Spinal cord (tissue), 10 donors: ENCODE measurements at places on chromosomes 1 and 21. TPM values are rescaled to one million over a fixed set of nuclear protein-coding genes. Genes with fewer than 3 reads are reported as not detected.

DNA sequence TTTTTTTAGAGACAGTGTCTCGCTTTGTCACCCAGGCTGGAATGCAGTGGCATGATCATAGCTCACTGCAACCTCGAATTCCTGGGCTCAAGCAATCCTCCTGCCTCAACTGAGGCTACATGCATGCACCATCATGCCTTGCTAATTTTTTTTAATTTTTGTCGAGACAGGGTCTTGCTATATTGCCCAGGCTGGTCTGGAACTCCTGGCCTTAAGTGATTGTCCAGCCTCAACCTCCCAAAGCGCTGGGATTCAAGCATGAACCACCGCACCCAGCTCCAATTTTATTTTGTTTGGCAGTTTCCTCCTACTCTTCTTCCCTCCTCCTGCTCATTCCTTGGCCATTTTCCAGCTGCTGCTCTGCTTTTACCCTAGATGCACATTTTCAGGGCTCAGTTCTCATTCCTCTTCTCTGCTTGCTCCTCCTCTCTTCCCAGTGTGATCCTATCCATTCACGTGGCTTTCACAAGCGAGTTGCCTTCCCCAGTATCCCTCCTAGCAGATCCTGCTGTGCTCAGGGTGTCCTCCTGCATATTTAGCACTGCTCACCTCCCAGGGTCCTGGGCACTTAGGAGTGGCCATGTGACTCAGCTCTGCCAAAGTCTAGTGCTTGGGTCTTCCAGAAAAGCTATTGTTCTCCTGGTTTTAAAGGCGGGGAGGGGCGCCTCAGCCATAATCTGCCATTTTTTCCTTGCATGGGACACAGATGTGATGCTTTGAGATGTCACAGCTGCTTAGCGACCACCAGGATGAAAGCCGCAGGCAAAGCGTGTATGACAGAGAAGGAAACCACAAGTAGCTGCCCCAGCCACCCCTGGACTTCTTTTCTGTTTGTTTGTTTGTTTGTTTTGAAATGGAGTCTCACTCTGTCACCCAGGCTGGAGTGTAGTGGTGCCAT, 33.7 kb downstream of the PSEN2 start:
- no peaks in the 10 kb centered on the region for H3K27me3 ChIP-seq
- H3K4me1 ChIP-seq: no peaks in the 10 kb centered on the region
- no peak overlapping the region for H3K27ac ChIP-seq

GRCh38 chr1:102790997-102791396, 317.3 kb downstream of the COL11A1 start:
- peak; percentile 49 for DNase-seq
- H3K27me3 ChIP-seq: no peaks in the 10 kb centered on the region
- H3K4me3 ChIP-seq: no peak overlapping the region
- no peaks in the 10 kb centered on the region for H3K4me1 ChIP-seq

DNA sequence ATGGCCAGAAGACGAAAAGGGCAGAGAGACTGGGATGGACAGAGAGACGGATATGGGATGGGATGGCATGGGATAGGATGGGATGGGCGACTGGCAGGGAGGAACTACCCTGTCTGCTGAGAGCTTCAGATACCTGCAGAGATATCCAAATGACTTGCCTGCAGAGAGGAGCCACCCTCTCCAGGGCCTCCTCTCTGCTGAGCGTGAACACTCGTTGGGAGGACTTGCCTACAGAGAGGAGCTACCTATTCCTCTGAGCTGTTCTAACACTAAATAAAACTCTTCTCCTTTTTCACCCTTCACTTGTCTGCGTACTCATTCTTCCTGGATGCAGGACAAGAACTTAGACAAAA, 67.1 kb upstream of the LRRN2 start:
- no peak overlapping the region for H3K4me3 ChIP-seq
- no peaks in the 10 kb centered on the region for H3K4me1 ChIP-seq
- no peaks in the 10 kb centered on the region for H3K27me3 ChIP-seq
- no peak for DNase-seq
- H3K36me3 ChIP-seq: no peaks in the 10 kb centered on the region

CD1E gene
- 0.17 TPM for total RNA-seq

- no peaks in the 10 kb centered on the region for H3K4me1 ChIP-seq
- DNase-seq: no peak
- H3K27me3 ChIP-seq: no peaks in the 10 kb centered on the region
- H3K4me3 ChIP-seq: no peak overlapping the region
- no peak overlapping the region for H3K27ac ChIP-seq
Measured at GRCh38 chr1:97505289-97505688, 415.5 kb downstream of the DPYD start.

- no peak for DNase-seq
- H3K36me3 ChIP-seq: no peaks in the 10 kb centered on the region
- H3K4me3 ChIP-seq: no peak overlapping the region
- H3K4me1 ChIP-seq: peaks cover 12% of the 10 kb centered on the region
- H3K27me3 ChIP-seq: no peaks in the 10 kb centered on the region
- no peak overlapping the region for H3K27ac ChIP-seq
Measured at GRCh38 chr1:156451505-156452160, 48.9 kb downstream of the MEF2D start.

DNA sequence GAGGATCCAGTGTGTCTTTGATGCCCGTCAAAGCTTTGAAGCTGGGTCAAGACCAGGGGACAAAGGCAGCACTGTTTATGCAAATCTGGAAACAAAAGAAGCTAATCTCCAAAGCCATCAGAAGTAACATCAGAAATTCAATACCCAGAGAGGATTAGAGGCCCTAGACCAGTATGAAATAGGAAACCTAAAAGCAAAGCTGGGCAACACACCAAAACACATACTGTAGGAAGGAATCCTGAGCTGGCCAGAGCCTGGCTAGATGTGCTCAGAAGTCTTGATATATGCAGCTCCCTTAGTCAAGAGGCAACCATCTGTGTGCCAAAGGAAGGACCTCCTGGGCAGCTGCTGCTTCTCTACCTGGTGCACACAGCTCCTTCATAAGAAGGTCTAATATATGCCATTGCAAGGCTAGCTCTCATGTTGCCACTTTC, 12.3 kb downstream of the COLGALT2 start:
- H3K4me1 ChIP-seq: peaks cover 13% of the 10 kb centered on the region
- no peaks in the 10 kb centered on the region for H3K36me3 ChIP-seq
- no peak overlapping the region for H3K4me3 ChIP-seq
- no peak overlapping the region for H3K27ac ChIP-seq
- no peaks in the 10 kb centered on the region for H3K27me3 ChIP-seq
- no peak for DNase-seq

DNA sequence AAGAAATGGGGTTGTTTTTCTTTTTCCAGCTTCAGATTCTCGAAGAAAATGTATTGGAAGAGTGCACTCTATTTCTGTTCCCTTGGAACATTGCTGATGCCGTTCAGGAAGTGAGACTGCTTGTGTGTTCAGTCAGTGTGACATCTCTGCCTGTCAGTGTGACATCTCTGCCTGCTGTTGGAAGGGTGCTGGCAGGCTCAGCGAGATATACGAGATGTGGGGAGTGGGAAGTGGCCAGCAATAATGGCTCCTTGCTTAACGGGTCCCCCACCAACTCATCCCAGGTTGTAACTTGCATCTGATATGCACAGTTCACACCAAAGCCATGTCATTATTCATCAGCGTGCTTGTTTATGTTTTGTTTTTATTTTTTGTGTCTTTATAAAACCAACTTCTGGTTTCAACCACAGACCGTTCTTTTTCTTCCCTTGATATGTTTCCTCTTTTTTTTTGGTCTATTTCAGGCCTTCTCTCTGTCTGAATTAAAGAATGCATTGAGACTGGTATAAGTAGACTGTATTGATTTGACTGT, 145.4 kb downstream of the GALNT2 start:
- H3K27me3 ChIP-seq: no peaks in the 10 kb centered on the region
- H3K36me3 ChIP-seq: no peaks in the 10 kb centered on the region
- peaks cover 19% of the 10 kb centered on the region for H3K4me1 ChIP-seq
- H3K4me3 ChIP-seq: no peak overlapping the region
- H3K27ac ChIP-seq: no peak overlapping the region

DNA sequence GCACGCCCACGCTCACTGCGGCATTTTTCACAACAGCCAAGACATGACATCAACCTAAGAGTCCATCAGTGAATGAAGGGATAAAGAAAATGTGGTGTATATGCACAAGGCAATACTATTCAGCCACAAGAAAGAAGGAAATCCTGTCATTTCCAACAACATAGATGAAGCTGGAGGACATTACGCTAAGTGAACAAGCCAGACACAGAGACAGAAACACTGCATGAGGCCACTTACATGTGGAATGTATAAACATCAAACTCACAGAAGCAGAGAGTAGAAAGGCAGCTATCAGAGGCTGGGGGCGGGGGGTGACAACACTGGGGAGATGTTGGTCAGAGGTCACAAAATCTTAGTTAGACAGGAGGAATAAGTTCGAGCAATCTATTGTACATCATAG, 20.9 kb downstream of the TMPRSS2 start:
- no peak for DNase-seq
- H3K27me3 ChIP-seq: no peaks in the 10 kb centered on the region
- H3K36me3 ChIP-seq: no peaks in the 10 kb centered on the region
- no peak overlapping the region for H3K4me3 ChIP-seq
- no peak overlapping the region for H3K27ac ChIP-seq

DNA sequence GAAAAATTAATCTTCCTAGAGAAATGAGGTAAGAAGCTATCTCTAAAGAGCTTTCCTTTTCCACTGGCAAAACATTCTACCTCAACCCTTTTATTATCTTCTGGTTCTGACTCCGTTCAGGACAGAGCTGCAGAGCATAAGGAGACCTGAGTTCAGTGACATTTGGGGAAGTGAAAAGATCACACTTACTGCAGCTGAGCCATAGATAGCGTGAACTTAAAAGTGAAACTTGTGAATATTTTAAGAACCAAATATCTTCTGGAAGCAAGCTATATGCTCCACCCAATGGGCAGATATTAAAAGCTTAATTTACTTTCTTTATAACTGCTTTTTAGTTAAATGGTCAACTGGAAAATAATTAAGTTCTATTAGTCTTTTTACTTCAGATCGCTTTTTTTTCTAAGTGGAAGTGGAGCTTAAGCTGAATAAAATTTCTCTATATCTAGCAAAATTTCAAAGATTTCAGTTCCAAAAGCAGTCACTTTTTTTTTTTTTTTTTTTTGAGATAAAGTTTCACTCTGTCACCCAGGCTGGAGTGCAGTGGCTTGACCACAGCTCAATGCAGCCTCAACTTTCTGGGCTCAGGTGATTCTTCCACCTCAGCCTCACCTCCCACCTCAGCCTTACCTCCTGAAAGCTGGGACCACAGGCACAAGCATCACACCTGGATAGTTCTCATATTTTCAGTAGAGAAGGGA, 11.9 kb downstream of the PTPN22 start:
- no peaks in the 10 kb centered on the region for H3K36me3 ChIP-seq
- DNase-seq: no peak
- H3K4me3 ChIP-seq: no peak overlapping the region
- H3K4me1 ChIP-seq: no peaks in the 10 kb centered on the region

- peaks cover 91% of the 10 kb centered on the region for H3K36me3 ChIP-seq
- no peaks in the 10 kb centered on the region for H3K27me3 ChIP-seq
- no peak overlapping the region for H3K4me3 ChIP-seq
- no peak overlapping the region for H3K27ac ChIP-seq
- DNase-seq: no peak
- H3K4me1 ChIP-seq: peaks cover 25% of the 10 kb centered on the region
Measured at GRCh38 chr1:155961937-155962336, 16.4 kb downstream of the ARHGEF2 start.

- no peak overlapping the region for H3K27ac ChIP-seq
- H3K36me3 ChIP-seq: no peaks in the 10 kb centered on the region
- H3K4me1 ChIP-seq: no peaks in the 10 kb centered on the region
- no peaks in the 10 kb centered on the region for H3K27me3 ChIP-seq
Measured at GRCh38 chr1:179474713-179475112, 101.0 kb downstream of the NPHS2 start.

DNA sequence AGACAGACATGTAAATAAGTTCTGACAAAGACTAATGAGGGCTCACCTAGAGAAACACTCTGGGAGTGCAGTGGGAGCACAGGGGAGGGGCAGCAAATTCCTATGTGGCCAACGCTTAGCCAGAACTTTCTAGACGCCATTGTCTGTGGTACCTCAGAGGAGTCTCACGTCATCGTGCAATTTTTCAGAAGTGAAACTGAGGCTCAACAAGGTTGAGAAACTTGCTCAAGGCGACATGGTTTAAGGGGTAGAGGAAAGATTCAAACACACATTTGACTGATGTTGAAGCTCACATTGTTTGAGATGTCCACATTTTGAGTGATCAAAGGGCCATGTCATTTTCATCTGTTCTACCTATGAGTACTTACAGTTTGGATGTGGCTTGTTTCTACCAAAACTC, 152.6 kb upstream of the LMO4 start:
- H3K4me3 ChIP-seq: no peak overlapping the region
- no peaks in the 10 kb centered on the region for H3K27me3 ChIP-seq
- H3K27ac ChIP-seq: no peak overlapping the region
- no peaks in the 10 kb centered on the region for H3K36me3 ChIP-seq

RNU1-2 gene
- total RNA-seq: 4,182 TPM

DNA sequence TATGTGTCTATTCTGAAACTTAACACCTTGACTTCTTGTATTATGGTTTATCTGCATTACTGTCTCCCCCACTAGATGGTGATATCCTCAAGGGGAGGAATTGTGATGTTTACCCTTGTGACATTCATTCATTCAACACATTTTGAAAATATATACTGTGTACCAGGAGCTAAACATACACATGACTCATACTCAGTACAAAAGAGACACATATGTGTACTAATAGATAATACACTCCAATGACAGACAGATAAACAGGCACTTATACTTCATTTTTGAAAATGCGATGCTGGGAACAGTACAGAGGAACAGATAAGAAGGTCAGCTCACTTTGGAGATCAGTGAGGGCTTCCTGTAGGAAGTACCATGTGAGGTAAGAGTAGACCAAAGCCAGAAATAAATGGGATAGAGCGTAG, 8.9 kb upstream of the RAB3GAP2 start:
- no peak overlapping the region for H3K27ac ChIP-seq
- H3K4me3 ChIP-seq: no peak overlapping the region
- H3K27me3 ChIP-seq: no peaks in the 10 kb centered on the region
- no peak for DNase-seq
- no peaks in the 10 kb centered on the region for H3K4me1 ChIP-seq
- no peaks in the 10 kb centered on the region for H3K36me3 ChIP-seq

- no peaks in the 10 kb centered on the region for H3K27me3 ChIP-seq
- DNase-seq: no peak
- peaks cover 51% of the 10 kb centered on the region for H3K4me1 ChIP-seq
- no peak overlapping the region for H3K4me3 ChIP-seq
- H3K27ac ChIP-seq: no peak overlapping the region
Measured at GRCh38 chr1:16172964-16173446, 17.1 kb upstream of the EPHA2 start.

DPT gene
- 14.4 TPM for total RNA-seq
